Tibial nerve (tissue), 4 donors: ENCODE measurements at places on chromosomes 4 and X. TPM values are rescaled to one million over a fixed set of nuclear protein-coding genes. Genes with fewer than 3 reads are reported as not detected.

Gene NUP62CL
- not detected for total RNA-seq

Gene SLIT2
- total RNA-seq: 51.3 TPM

- DNase-seq: no peak
These were observed 41.2 kb downstream of the SH3RF1 start for GRCh38 chr4:169229571-169230028.

DNA sequence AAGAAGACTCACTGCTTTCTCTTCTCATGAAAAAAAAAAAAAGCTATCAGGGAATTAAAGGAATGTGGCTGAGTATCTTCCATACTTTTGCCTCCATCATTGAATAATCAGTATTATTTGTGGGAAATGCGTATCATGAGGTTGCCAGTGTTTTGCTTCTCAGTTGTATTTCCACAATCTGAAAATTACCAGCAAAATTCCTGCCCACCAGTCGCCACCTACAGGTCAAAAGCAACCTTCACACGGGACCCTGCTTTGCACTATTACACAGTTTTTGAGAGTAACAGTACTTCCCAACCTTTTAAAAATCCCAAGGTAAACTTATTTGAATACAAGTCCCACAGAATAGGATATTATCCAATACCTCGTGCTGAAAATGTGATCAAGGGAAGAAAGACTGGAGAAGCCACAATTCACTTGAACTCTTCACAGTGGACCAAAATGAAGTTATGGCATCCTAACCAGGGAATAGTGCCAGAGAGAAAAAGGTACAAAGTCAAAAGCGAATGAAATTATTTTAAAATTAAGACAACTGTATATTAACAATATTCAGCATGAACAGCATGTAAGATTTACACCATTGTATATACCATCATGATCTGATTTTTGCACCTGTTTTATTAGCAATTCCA is 30.4 kb downstream of the PGRMC1 start:
- peak; percentile 5 for DNase-seq

Gene PAK3
- total RNA-seq: 28.8 TPM

Gene MAGEA10
- not detected for total RNA-seq

GRCh38 chr4:85508654-85509053 is 33.7 kb downstream of the ARHGAP24 start:
- DNase-seq: no peak

DNA sequence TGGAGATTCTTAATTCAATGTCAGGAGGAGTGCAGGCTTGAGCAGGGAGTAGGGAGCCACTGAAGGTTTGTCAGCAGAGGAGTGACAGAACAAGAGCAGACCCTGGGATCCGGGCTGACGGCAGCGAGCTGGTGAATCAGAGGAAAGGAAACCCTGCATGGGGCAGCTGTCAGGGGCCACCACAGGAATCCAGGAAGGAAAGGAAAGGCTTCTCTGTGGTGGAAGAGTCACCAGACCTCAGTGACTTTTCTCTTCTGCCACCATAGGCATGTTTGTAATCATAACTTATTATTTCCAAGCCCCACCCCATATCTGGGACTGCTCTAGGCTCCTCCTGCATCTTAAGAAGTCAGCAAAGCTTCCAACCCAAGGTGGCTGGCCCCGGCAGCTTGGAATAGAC is 150.9 kb downstream of the BCOR start:
- DNase-seq: no peak

Gene C4orf36
- total RNA-seq: 5.3 TPM

Gene KANTR
- 37.1 TPM for total RNA-seq

Gene NAP1L3
- 3.1 TPM for total RNA-seq

- DNase-seq: no peak
These were observed 107.1 kb upstream of the BMPR1B start for GRCh38 chr4:94650690-94651089.

DNA sequence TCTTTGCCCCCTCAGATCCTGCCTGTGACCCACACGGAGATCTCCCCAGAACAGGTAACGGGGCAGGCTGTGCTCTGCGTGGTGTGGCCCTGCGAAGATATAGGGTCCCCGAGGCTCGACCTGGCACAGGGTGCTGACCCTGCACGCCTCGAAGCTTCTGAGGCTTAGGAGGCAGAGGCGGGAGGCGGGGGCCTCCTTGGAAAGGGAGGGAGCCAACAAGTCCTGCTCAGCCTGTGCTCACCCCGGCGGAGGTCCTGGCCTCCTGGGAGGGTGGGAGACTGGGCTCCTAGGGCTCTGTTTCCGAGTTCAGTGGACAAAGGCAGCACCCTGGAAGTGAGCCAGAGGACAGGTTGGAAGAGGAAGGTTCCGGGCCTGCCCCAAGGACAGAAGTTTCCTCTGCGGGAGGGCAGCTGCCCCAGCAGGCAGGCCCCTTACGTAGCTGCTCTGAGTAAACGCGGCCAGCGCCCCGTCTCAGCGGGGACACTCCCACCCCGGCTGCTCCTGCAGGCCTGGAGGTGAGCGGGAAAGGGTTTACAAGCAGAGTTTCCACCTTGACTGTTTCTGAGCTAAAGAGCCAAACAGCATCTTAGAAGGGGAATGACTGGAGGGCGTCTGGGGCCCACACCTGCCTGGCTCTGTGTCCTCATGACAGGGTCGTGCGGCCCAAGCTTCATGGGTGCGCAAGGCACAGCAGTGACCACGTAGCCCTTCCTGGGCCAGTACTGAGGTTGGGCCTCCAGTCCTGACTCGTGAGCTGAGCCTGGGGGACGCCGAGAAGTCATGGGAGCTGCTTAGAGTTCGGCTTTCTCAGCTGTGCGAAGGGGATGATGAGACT is 16.1 kb downstream of the TMEM175 start:
- no peak for DNase-seq

Gene SLC2A9
- total RNA-seq: 6.0 TPM

DNA sequence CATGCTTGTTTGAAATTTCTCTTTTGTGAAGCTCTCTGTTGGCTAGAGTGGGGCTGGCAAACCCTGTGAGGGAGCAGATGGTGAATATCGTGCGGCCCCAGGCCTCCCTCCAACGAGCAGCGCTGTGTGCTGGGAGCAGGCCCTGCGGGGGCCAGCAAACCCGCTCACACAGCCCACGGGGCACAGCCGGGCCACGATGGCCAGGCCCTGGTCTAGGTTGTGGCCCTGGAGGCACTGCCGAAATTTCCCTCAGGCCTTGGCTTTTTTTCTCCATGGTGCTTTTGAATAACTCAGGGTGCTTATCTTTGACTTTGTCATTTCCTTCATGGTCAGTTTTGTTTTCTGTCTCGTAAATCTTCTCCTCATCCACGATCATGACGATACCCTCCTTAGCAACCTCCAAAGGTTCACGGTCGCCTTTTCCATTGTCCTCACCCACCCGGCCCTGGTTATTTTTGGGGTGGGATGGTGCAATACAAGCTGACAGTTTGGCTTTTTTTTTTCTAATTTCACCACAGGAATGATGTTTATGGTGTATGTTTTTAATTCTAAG is 20.7 kb downstream of the PCGF3 start:
- DNase-seq: no peak
